Esophagus squamous epithelium (tissue), 5 donors: ENCODE measurements at places on chromosomes 4 and X. TPM values are rescaled to one million over a fixed set of nuclear protein-coding genes. Genes with fewer than 3 reads are reported as not detected.
A peak's percentile ranks its signal among the peaks of the same experiment; 100 is the strongest.

DNA sequence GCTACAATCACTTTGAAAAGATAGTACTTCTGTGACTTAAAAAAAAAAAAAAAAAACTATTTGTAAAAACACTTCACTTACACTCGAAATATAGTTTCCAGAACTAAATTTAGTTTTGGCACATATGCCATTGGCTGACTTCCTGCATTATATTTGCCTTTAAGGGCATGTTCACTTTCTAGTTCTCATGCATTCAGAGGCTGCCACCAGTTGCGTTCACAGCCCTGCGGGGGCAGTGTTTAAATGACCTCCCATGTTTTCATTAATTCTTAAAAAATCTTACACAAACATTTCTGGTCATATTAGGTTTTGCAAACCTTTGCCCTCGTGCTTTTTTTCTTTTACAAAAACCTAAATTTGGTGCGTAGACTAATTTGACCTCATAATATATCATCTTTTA lies 12.4 kb upstream of the ARHGAP6 start:
- DNase-seq: no peak

DNA sequence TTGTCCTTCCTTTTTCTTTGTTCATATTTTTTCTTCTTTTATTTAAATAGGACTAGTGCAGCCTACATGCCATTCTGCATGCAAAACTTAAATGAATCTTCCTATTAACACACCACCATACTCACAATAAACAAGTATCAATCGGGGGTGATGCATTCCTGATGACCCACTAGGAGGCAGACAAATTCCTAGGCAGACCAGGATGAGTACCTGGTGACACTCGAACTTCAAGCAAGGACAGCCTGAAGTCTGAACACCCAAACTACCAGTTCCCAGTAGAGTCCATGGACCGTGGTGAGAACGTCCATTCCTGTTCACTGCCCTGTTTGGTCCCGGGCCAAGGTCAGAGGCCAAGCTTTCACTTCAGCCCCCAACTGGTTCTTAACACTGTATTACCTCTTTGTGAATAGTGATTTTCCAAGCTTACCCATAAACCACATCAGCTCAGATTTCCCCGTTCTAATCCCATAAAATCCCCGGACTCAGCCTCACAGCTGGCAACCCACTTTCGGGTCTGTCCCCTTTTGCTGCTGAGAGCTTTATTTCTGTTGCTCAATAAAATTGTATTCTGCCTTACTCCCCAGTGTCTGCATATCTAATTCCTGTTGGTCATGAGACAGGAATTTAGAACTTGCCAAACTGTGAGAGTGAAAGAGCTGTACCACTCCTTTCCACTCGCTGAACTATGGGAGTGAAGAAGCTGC lies 1286.6 kb downstream of the FSTL5 start:
- DNase-seq: no peak

CXCL6 gene
- total RNA-seq: not detected

GRCh38 chr4:1082215-1083182 lies 30.9 kb downstream of the RNF212 start:
- no peak for DNase-seq

IL2RG gene
- total RNA-seq: 10.2 TPM

- no peak for DNase-seq
Measured at GRCh38 chrX:120260369-120260768, 9.8 kb downstream of the ZBTB33 start.

- DNase-seq: no peak
Measured at GRCh38 chr4:7025040-7025602, 18.1 kb upstream of the TADA2B start.

DNA sequence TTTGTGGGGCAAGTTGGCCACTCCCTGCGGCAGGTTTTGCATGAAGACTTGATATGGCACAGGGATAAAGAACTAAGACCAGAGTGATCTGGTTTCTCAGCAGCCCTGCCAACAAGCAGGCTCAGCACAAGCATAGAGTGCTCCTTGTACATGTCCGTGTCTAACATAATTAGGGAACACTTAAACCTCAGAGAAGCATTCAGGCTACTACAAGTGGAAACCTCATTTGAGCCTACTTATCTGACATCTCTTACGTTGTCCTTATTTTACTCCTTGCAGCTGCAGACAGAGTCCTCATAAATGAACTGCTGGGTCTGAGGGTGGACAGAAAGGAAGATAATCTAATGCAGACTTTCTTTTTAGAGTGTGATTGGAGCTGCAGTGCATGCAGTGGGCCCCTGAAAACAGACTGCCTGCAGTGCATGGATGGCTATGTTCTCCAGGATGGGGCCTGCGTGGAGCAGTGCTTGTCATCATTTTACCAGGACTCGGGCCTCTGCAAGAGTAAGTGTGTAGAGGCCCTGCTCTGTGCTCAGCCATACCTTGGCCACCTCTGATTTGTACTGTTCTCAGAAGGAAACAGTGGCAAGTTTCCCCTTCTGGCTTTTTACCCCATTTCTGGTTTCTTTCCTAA lies 179.1 kb upstream of the ANXA3 start:
- no peak for DNase-seq

- no peak for DNase-seq
Measured at GRCh38 chrX:129781680-129782495, 2.1 kb downstream of the SASH3 start.

PLAC1 gene
- 0.38 TPM for total RNA-seq

- peak; percentile 24 for DNase-seq
Measured at GRCh38 chrX:107205770-107206696, at the start of the genes DNAAF6 and NUP62CL. Gene DNAAF6 (plus strand): TSS chrX:107206611. CDS start chrX:107212876, 6,265 bp downstream. Gene NUP62CL (minus strand): TSS chrX:107206433. CDS start chrX:107175146, 31,287 bp downstream.

ZCCHC18 gene
- total RNA-seq: 2.3 TPM

TRO gene
- 5.1 TPM for total RNA-seq

- DNase-seq: no peak
Measured at GRCh38 chr4:38919494-38919893, 51.9 kb downstream of the FAM114A1 start.

DMRTC1B gene
- total RNA-seq: not detected

GRCh38 chrX:28756647-28757046 lies 169.4 kb downstream of the IL1RAPL1 start:
- no peak for DNase-seq

DNA sequence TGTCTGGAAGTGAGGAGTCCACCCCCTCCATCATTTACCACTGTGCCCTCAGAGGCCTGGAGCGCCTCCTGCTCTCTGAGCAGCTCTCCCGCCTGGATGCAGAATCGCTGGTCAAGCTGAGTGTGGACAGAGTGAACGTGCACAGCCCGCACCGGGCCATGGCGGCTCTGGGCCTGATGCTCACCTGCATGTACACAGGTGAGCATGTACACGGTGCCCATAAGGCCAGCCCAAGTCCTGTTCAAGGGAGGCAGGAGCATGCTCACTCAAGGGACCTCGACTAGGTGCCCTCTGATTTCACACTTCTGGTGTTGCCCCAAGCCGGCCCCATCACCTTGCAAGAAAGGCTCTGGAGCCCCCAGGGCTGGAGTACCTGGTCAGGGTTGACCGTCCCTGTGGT lies 13.4 kb upstream of the MSANTD1 start:
- DNase-seq: no peak

- DNase-seq: no peak
Measured at GRCh38 chr4:88744609-88745008, 47.0 kb upstream of the NAP1L5 start.

- no peak for DNase-seq
Measured at GRCh38 chr4:48970471-48970921, 15.6 kb upstream of the CWH43 start.

DNA sequence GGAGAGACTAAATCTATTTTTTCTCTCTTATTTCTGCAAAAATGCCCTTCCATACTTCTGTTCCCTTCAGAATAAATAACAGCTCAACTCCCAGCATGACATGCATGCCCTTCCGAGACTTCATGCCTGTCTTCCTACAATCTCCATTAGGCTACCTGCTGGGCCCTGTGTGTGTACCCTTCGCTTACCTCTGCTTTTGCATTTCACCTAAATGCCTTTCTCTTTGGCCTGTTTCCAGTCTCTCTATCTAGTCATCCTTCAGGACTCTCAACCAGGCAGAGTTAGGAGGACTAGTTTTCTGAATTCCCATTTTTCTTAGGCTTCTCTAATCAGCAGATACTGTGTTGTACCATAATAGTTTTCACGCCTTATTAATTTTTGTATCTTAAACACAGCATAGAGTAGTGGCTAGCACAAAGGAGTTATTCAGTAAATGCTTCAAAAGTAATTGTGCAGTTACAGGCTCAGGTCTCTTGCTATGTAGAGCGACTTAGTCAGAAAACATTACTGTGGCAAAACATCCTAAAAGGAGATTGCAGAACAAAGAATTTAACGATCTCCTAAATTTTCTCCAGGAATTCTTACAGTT lies 20.5 kb downstream of the SEPTIN11 start:
- DNase-seq: no peak

- DNase-seq: no peak
Measured at GRCh38 chr4:168432419-168433146, 47.7 kb downstream of the DDX60L start.

TEX13C gene
- total RNA-seq: not detected

MAGEB17 gene
- total RNA-seq: not detected

GRCh38 chr4:57098941-57099340 lies 11.2 kb downstream of the IGFBP7 start:
- no peak for DNase-seq

ARL13A gene
- not detected for total RNA-seq

GRCh38 chrX:31600823-31601222 lies 529.0 kb upstream of the FTHL17 start:
- DNase-seq: no peak

DNA sequence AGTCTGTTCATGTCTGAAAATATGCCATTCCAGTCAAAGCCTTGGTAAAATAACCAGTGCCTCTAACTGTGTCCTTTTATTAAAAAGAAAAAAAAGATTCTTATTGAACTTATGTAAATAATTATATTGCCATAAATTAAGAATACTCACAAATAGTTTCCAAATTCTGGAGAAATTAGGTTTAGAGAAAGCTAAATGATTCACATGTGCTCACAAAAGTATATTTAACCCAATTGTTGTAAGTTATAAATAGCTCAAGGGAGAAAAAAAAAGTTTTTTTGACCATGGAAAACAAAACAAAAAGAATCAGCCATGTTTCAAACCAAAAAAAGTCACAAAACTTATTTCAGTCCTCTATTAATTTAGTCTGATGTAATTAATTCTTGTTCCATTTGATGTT lies 25.3 kb upstream of the HERC6 start:
- DNase-seq: no peak

DNA sequence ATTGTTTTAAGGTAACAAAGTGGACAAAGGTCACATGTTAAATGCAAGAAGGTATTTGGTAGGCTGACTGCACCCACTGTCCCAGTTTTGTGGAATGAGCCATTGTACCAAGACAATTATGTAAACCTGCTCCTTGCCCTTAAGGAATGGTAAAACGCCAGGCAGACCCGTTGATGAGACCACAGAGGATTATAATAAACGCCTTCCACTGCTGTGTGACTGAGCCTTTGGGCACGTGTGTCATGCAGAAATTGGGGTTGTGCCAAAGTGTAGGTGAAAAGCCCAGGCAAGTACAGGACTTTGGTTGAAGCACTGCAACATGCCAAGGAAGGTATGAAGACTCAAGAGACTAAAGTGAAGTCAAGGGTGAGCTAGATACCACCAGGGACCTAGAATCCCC lies 59.7 kb downstream of the LRRC66 start:
- DNase-seq: no peak

SLC7A11 gene
- 30.1 TPM for total RNA-seq

- DNase-seq: no peak
Measured at GRCh38 chr4:8234715-8235114, 34.8 kb upstream of the HTRA3 start.

- DNase-seq: no peak
Measured at GRCh38 chr4:114265342-114265741, 285.9 kb upstream of the ARSJ start.

DNA sequence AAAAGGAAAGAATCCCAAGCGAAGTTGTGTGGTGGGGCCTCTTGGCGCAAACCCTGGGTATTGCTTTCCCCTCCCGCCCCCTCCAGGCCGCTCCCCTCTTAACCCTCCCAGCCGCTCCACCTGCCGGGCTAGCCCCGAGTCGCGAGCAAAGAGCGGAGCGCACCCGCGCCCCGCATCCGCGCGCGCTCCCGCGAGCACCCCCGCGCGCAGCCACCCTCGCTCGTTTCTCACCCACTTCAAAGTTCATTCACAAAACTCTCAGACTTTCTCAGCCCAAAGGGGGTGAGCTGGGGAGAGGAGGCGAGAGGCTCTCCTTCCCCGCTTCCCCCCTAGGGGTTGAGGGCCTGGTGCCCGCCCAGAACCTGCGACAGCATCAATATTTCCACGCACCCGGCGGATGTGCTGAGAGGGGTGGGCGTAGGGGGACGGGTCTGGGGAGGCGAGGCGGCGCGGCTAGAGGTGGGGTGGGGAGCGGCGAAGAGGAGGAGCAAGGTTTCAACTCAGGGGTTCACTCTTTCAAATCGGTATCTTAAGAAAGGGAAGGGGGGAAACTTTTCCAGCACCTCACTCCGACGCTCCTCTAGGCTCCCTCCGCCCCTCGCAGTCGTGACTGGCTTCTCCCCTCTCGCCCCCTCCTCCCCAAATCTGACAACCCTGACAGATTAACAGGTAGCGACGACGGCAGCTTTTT lies 1.8 kb downstream of the MAML3 start:
- DNase-seq: no peak

DNA sequence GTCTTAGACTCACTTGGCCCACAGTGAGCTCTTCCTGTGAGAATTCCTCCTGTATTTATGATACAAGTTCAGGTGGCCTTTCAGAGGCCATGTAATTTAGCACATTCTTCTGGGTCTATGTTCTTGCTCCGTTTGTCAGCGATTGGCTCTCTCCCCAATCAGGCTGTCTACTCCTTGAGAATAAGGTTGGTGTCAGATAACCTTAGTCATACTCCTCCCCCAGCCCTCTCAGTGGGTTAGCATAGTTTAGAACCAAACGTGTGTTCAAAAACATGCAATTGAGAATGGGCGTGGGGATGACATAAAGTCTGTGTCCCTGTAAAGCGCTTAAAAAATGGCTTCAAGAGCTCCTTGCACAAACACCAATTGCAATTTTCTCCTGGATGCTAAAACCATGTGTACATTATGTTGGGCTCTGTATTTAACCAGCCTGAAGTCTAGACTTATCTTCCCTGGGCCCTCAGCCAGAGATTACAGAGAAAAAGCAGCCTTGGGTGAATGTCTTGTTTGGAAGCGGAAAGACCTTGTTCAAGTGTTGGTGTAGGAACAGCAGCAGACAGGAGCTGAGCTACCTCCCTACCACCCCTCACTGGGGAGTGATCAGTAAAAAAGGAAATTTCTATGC lies 9.9 kb upstream of the CT47C1 start:
- DNase-seq: no peak

SHROOM2 gene
- total RNA-seq: 9.9 TPM

TAF7L gene
- not detected for total RNA-seq

MAOB gene
- total RNA-seq: 3.3 TPM

DNA sequence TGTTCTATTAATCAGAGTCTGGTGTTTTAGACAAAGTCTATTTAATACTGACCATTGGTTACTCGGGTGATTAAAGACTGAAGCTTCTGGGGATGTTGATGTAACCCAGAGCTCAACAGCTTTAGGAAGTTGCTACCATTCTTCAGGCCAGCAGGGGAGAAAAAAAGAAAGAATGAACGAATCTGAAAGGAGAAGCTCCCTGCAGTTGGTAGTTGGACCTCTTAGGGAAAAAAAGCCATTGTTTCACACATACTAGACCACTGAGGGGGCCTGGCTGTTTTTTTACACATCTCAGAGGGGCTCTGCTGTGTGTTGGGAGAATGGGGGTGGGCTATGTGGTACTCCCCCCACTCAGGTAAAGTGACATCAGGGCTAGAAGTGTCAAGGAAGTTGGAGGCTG lies 378.9 kb downstream of the KCNIP4 start:
- no peak for DNase-seq
